NCI-H1417 treated with DMSO at 0.1 percent for 48 hours (cell line): ENCODE measurements at places on chromosomes 5 and 9.

GRCh38 chr5:122736086-122736845 lies 38.6 kb upstream of the SNX2 start:
- DNase-seq: no peak

- DNase-seq: no peak
These were observed 1295.1 kb upstream of the C9orf72 start for GRCh38 chr9:28868228-28868990.

GRCh38 chr9:16593746-16594145 lies 276.7 kb downstream of the BNC2 start:
- no peak for DNase-seq

DNA sequence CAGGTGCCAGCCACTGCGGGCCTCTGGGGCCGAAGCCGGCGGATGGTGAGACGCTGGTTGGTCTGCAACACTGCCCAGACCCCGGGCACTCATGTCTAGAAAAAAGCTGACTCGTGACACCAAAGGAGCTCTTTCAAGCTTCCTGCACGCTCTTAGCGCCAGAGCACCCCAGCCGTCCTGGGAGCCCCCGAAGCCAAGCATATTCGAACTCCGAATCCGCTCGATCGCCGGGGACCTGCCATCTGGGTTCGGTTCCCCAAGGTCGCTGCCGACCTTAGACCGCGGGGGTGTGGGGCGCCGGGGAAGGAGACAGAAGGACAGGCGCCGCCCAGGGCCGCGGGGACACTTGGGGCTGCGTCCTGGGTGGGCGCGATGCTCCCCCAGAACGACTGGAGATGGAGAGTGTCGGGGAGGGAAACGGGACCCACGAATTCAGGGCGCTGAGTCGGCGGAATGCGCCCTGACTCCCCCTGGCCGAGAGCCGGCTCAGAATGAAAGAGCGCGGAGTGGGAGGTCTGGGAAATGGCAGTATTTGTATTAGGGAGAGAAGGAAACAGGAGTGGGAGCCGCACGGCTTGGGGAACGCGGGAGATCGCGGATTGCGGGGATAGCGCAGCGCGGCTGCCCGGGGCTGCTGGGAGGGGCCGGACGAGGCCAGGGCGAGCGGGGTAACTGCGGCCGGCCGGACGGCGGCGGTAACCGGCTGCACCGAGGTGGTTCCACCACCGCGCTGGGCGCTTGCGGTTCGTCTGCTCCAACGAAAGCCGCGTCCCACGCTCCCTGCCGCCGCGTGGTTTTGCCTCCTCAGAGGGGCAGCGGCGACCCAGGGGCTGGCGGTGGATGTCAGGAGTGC lies 20.1 kb upstream of the MARCHF6 start:
- no peak for DNase-seq

GRCh38 chr5:128082551-128083032 lies 974 bp upstream of the SLC12A2 start:
- no peak for DNase-seq

GRCh38 chr5:27252911-27253310 lies 214.5 kb upstream of the CDH9 start:
- no peak for DNase-seq

- DNase-seq: peak; percentile 77
These were observed at the start of gene ELAVL2 for GRCh38 chr9:23826120-23826629. TSS of gene ELAVL2 (minus strand) at chr9:23826240. CDS start at chr9:23762234, 64,006 bp downstream.

GRCh38 chr5:146924132-146924531 lies 45.6 kb upstream of the PPP2R2B start:
- DNase-seq: no peak
